ENCODE measurements at places on chromosomes 6 and 20. TPM values are rescaled to one million over a fixed set of nuclear protein-coding genes. Genes with fewer than 3 reads are reported as not detected.

NKX2-2 gene
- not detected for total RNA-seq

NHLRC1 gene
- 2.0 TPM for total RNA-seq

FLRT3 gene
- total RNA-seq: 70.3 TPM

TNF gene
- 5.4 TPM for total RNA-seq

ARMC2 gene
- 12.7 TPM for total RNA-seq

MOG gene
- total RNA-seq: not detected

ARG1 gene
- total RNA-seq: not detected

OR2H1 gene
- total RNA-seq: not detected

ADRM1 gene
- 64.4 TPM for total RNA-seq

Data from kidney (tissue), 22 donors.